ENCODE measurements at places on chromosomes 3 and 15. TPM values are rescaled to one million over a fixed set of nuclear protein-coding genes. Genes with fewer than 3 reads are reported as not detected.

GRCh38 chr3:98032904-98033303, 2.2 kb downstream of the GABRR3 start:
- no peak for DNase-seq

GRCh38 chr15:79811406-79812405, 85.1 kb downstream of the MTHFS start:
- DNase-seq = no peak

DNA sequence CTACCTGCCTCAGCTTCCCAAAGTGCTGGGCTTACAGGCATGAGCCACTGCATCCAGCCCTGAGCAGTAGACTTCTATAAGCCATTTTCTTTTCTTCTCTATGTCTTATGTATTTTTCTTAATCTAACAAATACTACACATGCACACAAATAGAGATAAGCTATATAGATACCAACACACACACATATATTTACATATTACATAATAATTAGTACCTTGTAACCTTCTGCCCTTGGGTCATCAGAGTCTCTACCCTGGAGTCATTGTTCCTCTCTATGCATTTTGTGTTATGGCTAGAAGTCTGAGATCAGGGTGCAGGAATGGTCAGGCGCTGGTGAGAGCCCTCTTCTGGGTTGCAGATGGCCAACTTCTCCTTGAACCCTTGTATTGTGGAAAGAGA, 154.0 kb upstream of the PTPRG start:
- DNase-seq = no peak

DNA sequence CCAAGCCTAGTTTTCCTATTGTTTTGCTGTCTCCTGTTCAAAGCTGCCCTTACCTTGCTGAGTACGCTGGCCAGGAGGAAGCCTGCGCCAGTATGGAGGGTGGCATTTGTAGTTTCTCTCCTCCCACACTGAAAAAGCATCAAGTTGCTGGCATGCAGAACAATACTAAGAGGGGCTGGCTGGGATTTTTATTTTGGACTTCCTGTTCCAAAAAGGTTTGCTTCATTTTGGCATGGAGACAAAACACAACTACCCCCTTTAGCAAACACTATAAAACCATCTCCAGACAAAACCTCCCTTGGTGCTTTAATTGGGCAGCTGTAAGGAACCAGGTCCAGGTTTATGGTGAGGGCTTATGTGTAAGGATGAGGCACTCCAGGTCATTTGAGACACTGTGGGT, 457.6 kb downstream of the PDCD6IP start:
- DNase-seq = no peak

DNA sequence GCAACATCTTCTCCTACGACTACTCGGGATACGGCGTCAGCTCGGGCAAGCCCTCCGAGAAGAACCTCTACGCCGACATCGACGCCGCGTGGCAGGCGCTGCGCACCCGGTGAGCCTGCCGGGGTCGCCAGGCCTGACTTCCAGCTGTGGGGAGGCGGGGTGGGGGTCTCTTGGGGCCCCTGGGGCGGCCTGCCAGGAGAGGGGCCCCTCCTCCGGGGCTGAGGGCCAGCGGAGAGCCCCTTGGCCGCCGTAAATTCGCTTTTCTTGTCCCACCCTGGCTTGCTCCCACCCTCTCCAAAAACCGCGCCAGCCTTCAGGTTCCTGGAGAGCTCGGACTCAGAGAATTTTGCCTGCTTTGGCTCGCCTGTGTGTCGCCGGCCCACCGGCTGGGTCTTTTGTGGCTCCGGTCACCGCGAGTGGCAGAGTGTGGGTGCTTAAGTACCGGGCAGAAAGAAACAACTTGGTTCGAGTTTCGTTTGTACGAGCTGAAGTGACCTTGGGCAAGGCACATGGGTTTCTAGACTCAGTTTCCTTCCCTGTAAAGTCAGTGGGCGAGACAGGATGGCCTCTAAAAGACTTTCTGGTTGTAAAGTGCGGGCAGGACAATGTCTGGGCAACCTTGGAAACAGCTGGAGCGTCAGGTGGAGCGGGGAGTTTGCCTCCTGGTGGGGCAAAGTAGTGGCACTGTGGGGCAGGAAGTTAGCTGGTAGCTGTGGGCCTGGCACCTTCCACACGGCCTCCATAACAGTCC, 976 bp downstream of the ABHD17C start:
- DNase-seq = no peak

Gene TERC
- 69.2 TPM for total RNA-seq

Gene GOLGA8M
- total RNA-seq = 0.39 TPM

Data from glomerular endothelial cell (primary cell).